ENCODE measurements at places on chromosomes 6 and 20.

- DNase-seq = peak; percentile 41
These were observed 31.1 kb downstream of the PLG start for GRCh38 chr6:160733050-160733646.

- DNase-seq = no peak
These were observed 68.2 kb downstream of the MTFR2 start for GRCh38 chr6:136181861-136182260.

DNA sequence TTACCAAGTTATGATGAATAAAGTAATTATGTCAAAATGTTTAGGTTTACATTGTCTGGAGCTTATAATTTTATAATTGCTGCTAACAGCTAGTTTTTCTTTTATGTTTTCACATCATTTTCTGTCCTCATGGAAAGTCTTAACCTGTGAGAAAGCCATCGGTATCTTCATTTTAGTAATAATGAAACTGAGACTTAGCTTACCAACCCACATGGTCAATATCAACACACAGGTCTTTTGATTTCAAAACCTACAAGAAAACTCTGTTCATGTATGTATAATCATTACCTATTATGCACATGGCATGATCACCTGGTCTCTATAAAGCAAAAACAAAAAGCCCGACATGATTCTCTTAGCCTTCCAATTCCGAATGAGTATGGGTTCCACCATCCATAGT is 61.9 kb downstream of the KCNQ5 start:
- no peak for DNase-seq

- DNase-seq = no peak
These were observed 52.1 kb upstream of the CD93 start for GRCh38 chr20:23138226-23138625.

DNA sequence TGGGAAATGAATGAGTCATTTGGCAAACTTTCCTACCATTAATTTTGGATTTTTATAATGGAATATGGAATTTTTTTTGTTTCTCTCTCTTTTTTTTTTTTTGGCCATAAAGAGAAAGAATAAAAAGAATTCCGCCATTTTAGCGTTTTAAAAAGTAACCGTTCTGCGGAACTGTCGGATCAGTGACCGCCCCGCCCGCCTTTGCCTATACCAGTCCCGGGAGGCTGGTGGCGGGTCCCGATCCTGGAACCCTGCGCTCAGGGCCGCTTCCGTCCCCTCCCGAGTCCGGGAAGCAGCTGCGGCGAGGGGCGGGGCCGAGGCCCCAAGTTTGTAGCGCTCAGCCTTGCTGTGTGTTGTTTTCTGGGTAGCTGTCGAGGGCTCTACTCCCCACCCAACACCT is 609 bp downstream of the L3MBTL1 start:
- DNase-seq = no peak

DNA sequence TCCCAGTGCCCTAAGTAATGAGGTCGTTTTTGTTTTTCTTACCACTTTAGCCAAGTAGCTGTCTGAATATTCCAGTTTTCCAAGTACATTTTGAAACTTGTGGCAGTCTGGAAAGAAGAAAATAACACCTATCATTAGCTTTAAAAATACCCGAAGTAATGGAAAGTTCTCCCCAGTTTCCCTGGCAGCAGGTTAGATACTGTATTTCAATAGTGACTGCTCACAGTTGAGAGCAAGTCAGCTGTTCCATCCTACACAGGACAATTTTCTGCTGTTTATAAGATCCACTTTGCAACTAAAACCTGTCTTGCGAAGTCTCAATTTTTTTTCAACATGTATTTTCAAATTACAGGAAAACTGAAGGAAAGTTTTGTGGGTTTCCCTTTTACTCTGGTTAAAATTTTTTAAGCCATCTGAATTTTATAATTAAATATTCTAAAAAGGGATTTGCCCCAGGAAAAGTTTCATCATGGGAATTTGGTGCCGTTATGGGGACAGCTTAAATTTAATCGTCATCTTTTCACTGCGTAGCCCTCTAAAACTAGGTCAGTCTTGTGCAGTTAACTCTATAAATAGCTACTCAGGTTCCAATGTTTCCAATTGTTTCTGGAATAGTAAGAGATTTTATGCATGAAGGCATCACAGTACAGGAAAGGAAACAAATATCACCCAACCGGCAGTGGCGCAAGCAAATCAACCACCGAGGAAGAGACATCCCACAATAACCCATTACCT is 96.9 kb downstream of the MBOAT1 start:
- no peak for DNase-seq

DNA sequence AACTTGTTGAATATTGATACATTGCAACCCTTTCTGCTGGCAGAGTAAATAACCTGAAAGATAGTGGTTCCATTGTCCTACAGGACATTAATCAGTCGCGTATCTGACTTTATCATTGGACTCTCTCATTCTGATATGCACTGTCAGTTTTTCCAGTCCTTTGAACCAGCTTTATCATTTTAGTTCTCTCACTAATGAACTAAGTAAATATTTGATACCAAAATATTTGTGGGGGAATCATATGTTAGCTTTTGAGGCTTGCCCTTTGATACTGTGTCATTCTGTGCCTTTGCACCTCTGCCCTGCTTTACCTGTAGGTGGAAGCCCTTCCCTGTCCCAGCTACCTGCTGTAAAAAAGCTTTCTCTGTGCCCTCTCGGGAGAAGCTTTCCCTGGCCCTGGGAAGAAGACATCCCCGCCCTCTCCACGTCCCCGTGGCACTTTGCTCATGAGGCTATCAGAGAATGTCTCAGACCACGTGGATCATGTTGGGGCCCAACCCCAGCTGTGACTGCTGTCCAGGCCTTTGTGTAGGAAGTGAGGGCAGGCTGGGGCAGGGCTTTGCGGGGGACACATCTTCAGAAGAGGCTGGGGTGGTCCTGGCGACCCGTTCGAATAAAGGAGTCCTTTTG is 117.8 kb upstream of the NXT1 start:
- DNase-seq = no peak

- no peak for DNase-seq
These were observed 220.3 kb downstream of the ALDH8A1 start for GRCh38 chr6:134729561-134729960.

DNA sequence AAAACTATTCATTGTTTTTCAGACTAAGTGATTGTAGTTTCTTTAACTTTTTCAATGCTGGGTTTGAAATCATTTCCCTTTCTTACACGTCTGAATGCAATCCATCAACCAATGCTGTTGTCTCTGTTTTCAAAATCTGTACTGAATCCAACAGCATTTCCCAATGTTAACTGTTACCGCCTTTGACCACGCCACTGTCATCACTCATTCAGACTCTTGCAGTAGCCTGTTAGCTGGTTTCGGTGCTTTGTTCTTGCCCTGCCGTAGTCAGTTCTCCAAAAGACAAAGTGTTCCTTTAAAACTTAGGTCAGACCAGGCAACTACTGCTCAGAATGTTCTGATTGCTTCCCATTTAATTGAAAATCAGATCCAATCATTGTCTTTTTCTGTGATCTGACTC is 131.3 kb downstream of the PLCB4 start:
- DNase-seq = no peak

DNA sequence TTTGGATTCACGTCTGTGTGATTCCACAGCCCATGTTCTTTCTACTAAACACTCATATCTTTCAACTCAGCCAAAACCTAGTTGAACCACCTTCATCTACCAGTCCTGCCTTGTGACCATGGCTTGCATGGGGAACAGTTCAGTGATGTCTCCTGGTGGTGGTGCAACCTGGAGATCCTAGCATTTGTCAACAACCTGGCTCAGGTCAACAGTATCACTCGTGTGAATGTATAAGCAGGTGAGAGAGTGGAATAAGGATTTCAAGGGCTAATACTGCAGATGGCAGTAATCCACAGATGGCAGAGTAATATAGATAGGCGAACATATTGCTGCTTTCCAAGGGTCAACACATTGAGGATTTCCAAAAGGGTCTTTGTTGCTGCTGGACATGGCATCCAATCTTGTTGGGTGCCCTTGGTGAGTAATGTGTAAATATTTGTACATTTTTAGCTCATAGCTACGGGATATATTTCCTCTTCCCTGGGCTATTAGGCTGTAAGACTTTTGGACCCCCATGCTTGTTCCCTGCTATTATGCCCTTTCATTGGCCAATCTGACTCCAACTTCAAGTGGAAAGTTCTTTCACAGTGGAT is 13.4 kb downstream of the PBOV1 start:
- DNase-seq = no peak

DNA sequence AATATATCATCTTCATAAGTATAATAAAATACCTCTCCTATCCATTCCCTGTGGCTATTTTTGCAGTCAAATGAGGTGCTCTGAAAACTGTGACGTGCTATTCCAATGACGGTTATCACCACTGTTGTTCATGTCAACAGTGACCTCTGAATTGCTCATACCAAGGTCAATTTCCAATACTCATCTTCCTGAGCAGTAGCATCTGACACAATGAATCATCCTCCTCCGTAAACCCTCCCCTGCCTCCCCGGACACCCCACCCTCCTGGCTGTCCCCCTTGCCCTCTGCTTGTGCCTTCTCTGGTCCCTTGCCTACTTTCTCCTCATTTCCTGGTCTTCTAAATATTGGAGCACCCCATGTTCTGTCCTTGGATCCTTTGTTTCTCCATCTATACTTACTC is 77.7 kb upstream of the SLC22A23 start:
- no peak for DNase-seq
